ENCODE measurements at places on chromosomes 1 and 21. TPM values are rescaled to one million over a fixed set of nuclear protein-coding genes. Genes with fewer than 3 reads are reported as not detected.

CYP4X1 gene
- polyA plus RNA-seq, result 3.0 TPM

- no peak for DNase-seq
Observed at GRCh38 chr21:45873418-45873817, 108.2 kb upstream of the COL6A1 start.

GRCh38 chr21:44704636-44705001 lies 6.8 kb downstream of the TSPEAR start:
- DNase-seq, result no peak

DNA sequence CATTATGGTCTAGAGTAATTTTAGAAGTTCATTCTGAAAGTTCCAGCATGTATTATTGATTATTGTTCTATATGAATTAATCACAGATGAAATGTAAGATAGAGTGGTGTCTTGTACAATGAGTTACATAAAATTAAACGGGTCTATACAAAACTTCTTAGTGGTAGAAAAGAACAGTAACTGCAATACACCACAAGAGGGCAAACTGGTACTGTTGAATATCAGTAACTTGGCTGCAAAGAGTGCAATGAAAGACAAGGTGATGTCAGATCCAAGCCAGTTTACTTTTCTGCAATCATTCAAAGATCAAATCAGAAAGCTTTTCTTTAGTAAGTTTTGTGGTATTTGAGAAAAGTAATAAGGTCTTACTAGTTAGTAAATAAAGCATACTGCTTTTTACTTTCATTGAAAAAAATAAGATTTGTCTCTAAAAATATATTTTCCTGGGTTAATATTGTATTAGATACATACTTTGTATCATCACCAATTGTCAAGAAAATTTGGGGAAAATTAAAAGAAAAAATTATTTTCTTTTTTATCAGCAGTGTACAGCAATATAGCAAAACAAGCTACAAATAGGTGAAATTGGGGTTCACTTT lies 66.4 kb upstream of the BTG3 start:
- DNase-seq, result peak; percentile 43

DNA sequence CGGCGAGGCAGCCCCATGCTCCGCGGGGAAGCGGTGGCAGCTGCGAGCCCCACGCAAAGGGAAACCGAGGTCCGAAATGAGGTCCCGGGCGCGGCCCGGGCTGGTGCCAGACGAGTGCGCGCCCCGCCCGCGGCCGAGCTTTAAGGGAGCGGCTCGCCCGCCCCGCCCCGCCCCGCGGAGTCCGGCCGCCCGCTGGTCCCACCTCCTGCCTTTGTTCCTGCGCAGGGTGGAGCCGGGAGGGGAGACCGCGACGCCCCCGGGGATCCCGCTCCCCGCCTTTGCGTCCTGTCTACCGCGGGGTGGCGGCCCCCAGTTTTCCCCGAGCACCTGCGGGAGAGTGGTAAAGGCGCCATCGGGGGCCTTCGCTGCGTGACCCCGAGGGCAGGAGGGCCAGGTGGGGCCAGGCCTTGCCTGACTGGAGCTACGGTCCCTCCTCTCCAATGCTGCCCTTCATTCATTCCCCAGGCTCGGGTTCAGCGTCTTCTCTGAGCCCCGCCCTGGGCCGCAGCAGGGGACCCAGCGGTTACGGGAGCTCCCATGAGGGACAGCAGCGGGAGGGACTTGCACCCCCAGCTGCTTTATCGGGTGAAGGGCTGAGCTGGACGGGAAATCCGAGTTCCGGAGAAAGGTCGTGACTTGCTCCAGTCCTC lies at the start of gene HES2:
TSS of gene HES2 (minus strand) at position 116 of the 650 bp plus-strand sequence. CDS start at position 17, 99 bp downstream.
- DNase-seq, result no peak
